Activated naive CD4-positive, alpha-beta T cell treated with anti-CD3 and anti-CD28 coated beads for 36 hours (primary cell): ENCODE measurements at places on chromosomes 16 and 17.

DNA sequence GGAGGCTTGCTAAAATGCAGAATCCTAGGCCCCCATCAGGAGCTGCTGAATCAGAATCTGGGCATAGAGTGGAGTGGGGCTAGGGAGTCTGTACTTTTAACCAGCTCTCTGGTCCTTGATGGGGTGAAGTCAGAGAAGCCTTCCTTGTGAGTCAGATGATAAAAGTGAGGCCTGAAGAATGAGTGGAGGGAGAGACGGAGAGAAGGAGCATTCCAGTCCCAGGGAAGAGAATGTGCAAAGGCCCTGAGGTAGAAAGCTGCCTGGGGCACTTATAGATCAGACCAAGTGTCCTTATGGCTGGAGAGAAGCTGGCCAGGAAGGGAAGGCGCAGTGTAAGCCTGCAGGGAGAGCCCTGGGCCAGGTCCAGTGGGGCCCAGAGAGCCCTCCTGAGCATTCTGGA lies 235.1 kb upstream of the NLRP1 start:
- no peak for DNase-seq

GRCh38 chr17:28327031-28327607 lies 8.1 kb downstream of the TMEM97 start:
- DNase-seq: peak; percentile 41

DNA sequence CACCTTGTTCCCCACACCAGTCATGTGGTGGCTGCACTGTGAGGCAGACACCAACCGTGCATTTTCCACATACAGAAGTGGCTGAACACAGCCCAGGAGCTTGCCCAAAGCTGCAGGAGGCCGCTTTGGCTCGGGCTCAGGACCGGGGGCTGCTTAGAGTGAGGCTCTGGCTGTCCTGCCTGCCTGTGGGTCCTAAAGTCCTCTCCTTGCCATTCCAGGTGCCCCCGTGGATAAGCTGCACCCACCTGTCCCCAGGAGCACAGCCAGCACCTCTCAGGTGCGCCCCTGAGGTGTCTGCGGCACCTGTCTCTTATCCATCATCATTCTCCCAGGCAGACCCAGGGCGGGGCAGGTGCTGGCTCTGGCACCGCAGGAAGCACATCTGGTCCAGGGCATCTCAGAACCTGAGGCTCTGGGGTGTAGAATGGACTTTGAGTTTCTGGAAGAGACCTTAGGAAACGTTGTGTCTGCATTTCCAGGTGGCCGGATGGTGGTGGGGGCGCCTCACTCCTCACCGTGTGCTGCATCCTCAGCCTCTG lies 180.5 kb upstream of the ZNF469 start:
- DNase-seq: no peak

DNA sequence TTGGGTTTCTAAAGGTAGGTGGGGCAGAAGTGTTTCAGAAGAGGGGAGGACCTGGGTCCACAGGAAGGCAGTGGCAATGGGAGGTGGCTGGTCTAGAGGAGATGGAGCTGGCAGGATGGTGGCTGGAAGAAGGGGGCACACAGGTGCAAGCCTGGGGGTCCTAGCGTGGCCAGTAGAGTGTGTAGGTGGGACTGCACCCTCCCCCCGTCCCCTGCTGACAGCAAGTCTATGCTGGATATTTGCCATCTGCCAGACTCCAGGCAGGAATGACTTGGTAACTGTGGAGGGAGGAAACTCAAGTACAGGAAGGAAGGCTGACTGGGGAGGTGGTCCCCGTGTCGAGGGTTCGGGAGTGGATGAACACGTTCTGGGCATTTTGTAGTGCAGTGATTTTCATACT lies 8.6 kb downstream of the MED9 start:
- DNase-seq: no peak

GRCh38 chr16:14462811-14463210 lies 167.2 kb downstream of the PARN start:
- no peak for DNase-seq

GRCh38 chr16:86578061-86578599 lies at the start of gene FOXL1:
TSS of gene FOXL1 (plus strand) at chr16:86578549. CDS start at chr16:86578724, 175 bp downstream.
- DNase-seq: no peak

- no peak for DNase-seq
These were observed 52.0 kb upstream of the LHX1 start for GRCh38 chr17:36885153-36885735.

GRCh38 chr16:48057048-48057447 lies 98.7 kb downstream of the ABCC12 start:
- DNase-seq: no peak
